ENCODE measurements at places on chromosomes 7 and 10.

- DNase-seq = no peak
Observed at GRCh38 chr10:17981766-17982380, 30.2 kb downstream of the SLC39A12 start.

DNA sequence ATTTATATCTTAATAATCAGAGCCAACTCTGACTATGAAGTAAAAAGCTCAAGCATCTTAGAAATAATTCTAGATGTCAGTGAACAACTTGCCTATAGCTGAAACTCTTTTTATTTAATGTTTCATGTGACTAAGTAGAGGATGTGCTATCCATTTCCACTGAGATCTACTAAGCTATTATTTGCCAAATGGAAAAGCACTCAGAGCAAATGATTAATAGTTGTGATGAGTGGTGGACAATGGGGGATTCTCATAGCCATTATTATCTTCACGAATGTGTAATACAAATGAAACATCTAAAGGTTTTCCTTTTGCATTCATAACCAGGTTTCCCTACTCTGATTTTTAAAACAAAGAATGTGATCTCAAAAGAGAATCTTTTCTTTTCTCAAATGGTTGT lies 126.6 kb upstream of the GNAI1 start:
- no peak for DNase-seq

- DNase-seq = no peak
Observed at GRCh38 chr7:42024537-42024936, 212.5 kb downstream of the GLI3 start.

- no peak for DNase-seq
Observed at GRCh38 chr7:5636914-5637313, 144.5 kb downstream of the RNF216 start.

- no peak for DNase-seq
Observed at GRCh38 chr10:4100380-4100779, 315.4 kb upstream of the KLF6 start.

GRCh38 chr10:663831-664251 lies 25.6 kb downstream of the DIP2C start:
- no peak for DNase-seq

GRCh38 chr10:94493463-94493862 lies 52.1 kb upstream of the HELLS start:
- DNase-seq = no peak

GRCh38 chr7:47147213-47147631 lies 434.7 kb downstream of the TNS3 start:
- no peak for DNase-seq

GRCh38 chr7:41630741-41631140 lies 72.1 kb downstream of the INHBA start:
- no peak for DNase-seq

DNA sequence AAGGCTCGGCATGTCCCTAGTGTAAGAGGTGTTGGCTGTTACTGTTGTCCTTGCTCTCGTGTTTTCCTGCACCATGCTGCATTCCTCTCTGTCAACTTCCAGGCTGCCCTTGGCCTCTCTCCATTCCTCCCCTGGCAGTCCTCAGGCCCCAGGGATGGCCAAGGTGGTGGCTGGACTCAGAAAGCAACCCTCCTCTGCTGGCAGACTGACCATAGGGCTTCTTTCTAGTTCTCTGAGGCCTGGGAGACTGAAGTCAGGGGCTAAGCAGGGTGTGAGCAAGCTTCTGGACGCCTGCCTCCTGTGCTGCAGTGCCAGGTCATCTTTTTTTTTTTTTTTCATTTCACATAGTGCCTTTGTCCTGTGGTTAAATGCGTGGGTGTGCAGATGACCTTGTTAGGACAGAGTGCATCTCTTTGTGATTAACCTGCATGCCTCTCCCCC lies 72.0 kb downstream of the GOLGA7B start:
- no peak for DNase-seq

GRCh38 chr10:15364001-15364400 lies 7.1 kb downstream of the FAM171A1 start:
- DNase-seq = no peak

GRCh38 chr10:126387041-126387921 lies 996 bp downstream of the ADAM12 start:
- DNase-seq = peak; percentile 24

DNA sequence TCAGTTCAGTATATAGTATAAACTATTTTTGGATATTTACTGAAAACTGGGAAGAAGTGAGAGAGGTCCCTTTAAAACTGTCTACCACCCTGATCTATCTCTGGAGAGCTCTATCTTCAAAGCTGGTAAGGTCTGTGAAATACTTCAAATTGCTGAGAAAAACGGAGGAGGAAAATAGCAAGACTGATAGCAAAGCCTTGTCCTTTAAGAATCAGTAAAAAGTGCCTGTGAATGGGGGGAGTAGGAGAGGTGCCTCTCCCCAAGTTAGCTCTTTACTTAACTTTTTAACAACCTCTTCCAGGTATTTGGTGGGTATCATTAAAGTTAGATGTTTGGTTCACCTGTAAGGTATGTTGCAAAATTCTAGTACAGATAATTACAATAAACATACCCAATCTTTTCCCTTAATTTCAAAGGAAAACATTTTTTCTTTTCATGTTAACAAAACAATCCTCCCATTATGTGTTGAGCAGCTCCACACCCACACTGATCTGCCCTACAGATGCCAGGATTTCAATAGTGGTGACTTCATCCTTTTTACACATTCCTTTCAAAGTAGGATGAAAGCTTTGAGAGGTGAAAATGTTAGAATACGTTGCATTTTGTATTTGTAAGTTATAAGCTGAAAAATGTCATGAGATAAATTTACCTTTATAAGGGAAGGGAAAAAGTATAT lies 149.2 kb downstream of the CRPPA start:
- no peak for DNase-seq

DNA sequence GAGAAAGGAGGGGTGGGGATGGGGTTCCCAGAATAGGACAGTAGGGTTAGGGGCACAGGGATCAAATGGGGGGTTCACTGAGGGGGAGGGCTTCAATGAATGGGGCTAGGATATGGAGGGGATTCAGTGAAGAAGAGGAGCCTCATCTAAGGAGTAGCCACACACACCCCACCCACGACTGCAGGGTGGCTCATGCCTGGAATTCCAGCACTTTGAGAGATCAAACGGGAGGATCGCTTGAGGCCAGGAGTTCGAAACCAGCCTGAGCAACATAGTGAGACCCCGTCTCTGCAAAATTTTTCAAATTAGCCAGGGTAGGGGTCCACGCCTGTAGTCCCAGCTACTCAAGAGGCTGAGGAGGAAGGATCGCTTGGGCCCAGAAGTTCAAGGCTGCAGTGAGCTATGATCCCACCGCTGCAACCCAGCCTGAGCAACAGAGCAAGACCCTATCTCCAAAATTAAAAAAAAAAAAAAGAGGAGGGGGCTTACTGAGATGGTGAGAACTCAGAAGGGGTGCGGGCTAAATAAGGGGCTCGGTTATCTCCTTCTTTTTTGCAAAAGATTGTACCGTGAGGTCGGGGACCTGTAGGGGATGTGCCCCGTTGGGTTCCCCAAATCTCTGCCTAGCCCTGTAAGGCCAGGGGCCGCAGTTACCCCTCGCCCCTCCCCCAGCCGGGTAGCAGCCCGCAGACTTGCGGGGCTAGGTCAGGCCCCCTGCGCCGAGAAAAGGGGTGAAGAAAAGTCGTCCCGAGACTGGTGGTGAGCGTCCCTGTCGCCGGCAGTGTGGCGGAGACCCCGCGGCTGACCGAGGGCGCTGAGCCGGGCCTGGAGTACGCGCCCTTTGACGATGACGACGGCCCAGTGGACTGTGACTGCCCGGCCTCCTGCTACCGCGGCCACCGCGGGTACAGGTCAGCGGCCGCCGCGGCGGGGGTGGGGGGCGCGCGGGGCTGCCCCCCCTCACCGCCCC lies 43.1 kb upstream of the HSPB1 start:
- no peak for DNase-seq

GRCh38 chr7:36215457-36215765 lies 62.4 kb downstream of the EEPD1 start:
- DNase-seq = no peak

GRCh38 chr7:44533301-44534055 lies 7.7 kb downstream of the NPC1L1 start:
- peak; percentile 17 for DNase-seq

- no peak for DNase-seq
Observed at GRCh38 chr10:17802976-17803375, 6.2 kb upstream of the MRC1 start.

DNA sequence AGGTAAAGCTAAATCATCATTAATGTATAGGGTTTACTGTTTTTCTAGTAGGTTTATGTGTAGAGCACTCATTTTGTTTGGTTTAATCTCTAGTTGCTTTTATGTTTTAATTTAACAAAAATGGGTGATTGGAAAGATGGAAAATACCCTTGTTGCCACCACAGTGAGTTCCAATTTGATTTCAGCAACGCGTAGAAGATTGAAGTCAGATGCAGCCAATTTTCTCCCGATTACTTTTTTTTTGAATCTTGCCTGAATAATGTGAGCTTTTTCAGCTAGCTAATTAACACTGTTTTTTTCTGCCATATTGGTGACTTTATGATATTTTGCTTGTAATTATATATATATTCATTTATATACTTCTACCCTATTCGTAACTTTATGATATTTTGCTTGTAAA lies 293.8 kb downstream of the SDK1 start:
- no peak for DNase-seq

GRCh38 chr7:65307651-65308299 lies 65.9 kb upstream of the ZNF92 start:
- peak; percentile 58 for DNase-seq

GRCh38 chr7:134671609-134672008 lies 25.0 kb downstream of the BPGM start:
- DNase-seq = no peak

GRCh38 chr7:83366629-83367028 lies 203.9 kb upstream of the PCLO start:
- DNase-seq = no peak

GRCh38 chr10:31426401-31426800 lies 107.4 kb downstream of the ZEB1 start:
- no peak for DNase-seq

DNA sequence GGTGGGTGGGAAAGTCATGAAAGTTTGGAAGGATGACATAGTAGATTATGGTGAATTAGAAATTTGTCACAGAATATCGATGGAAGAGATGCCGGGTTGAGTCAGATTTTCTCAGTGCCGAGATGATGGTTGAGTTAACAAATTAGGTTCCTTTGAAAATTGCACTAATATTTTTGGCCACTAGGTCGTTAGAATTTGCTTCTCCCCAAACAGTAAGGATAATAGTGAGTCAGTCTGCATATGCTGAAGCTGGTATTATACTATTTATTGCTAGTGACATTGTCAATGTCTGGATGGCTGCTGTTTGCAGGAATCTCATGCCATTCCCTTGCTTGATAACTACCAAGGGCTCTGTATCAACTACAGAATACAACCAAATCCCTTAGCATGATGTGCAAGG lies 37.7 kb upstream of the MINDY3 start:
- DNase-seq = no peak

All from GM10248 (cell line).